ENCODE measurements at places on chromosomes 16 and 17. TPM values are rescaled to one million over a fixed set of nuclear protein-coding genes. Genes with fewer than 3 reads are reported as not detected.

TMEM235 gene
- total RNA-seq: not detected

DRG2 gene
- total RNA-seq: 52.0 TPM

NPIPB2 gene
- 6.6 TPM for total RNA-seq

NPIPB6 gene
- 3.3 TPM for total RNA-seq

GLIS2 gene
- total RNA-seq: 32.4 TPM

OR3A3 gene
- total RNA-seq: not detected
